Epithelial cell of alveolus of lung (primary cell): ENCODE measurements at places on chromosomes 1 and 21. TPM values are rescaled to one million over a fixed set of nuclear protein-coding genes. Genes with fewer than 3 reads are reported as not detected.

Gene SPRR3
- total RNA-seq = not detected in 2 replicates

Gene NR1I3
- total RNA-seq = not detected in 2 replicates

Gene ZNF695
- 2.0 and 2.5 TPM in 2 replicates for total RNA-seq

Gene ZNF593OS
- total RNA-seq = not detected in 2 replicates

Gene OR6K2
- total RNA-seq = not detected in 2 replicates

Gene OR10Z1
- not detected in 2 replicates for total RNA-seq

Gene LCE1F
- total RNA-seq = not detected in 2 replicates
